ENCODE measurements at places on chromosomes 12 and 14.
A peak's percentile ranks its signal among the peaks of the same experiment; 100 is the strongest.

DNA sequence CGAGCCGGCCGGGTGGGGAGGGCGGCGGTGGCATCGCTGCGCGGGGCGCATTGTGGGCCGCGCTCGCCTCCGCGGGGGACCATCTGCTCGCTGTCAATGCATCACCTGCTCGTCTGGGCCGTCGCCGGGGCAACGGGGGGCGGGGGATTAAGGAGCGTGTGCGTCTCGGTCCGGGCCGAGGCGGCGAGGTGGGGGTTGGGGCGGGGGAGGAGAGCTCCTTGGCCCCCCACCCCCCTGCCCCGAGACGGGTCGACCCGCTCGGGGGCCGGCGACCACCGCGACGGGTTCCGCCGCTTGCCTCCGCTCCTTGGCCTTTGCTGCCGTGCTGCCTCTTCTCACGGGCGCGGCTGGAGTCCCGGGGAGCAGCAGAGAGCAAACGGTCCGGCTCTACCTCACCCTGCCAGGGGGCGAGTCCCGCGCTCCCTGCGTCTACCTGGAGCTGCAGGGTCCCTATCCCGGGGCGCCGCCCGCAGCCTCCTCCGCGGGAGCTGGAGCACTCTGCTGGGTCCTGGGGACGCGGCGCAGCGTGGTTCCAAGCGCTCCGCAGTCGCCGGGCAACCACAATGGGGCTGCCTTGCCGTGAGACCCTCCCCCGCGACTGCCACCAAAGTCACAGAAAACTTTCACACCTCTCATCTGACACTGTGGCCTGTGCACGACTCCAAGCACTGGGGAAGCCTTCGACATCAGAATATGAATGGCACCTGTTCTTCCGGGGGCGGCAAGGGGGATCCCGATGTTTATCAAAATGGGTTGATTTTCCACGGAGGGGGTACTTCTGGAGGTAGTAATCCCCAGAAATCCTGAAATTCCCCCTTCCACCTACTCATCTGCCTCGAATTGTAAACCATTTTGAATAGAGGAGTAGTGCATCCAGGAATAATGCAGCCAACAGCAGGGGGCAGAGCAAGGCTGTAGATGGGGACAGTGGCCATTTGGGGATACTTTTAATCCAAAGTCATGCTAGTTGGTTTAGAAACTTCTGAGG, at the start of gene C12orf42:
Gene C12orf42 (minus strand): TSS at position 500 of the 988 bp plus-strand sequence. CDS start 17,542 bp downstream, outside the sequence.
- no peak for DNase-seq

- no peak for DNase-seq
These were observed 8.6 kb upstream of the SLC41A2 start for GRCh38 chr12:104966677-104967076.

DNA sequence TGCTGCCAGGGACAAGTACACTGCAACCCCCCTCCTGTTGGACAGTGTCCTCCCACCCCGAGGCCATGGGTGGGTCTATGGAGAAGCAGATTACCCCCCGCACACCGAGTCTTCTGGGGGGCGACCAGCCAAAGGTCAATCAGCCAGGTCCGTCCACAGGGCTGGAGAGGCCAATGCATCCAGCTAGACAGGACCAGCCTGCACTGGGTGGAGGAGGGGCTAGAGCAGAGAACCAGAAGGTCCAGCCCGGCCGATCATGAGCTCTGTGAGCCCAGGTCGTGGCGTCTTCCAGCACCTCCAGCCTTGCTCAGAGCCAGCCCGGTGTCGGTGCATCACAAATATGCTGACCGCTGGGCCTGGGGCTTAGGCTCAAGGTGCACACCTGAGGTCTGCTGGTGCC, 8.2 kb upstream of the ADSS1 start:
- no peak for DNase-seq

DNA sequence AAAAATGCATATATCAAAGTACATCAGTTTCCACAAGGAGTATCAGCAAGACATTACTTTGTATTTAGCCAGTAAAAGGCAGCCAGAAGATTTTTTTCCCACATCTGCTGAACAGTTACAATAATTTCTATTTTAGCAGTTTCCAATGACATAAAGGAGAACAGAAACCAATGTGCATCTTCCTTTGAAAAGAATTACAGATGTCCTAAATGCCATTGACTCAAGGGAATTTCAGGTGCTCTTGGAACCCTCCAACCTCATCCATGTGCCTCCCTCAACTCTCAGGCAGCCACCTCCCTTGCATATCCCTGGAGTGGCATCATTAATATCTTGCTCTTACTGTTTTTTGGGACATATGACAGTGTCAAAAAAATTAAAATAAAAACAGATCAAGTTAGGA, 62.2 kb upstream of the ST8SIA1 start:
- no peak for DNase-seq

DNA sequence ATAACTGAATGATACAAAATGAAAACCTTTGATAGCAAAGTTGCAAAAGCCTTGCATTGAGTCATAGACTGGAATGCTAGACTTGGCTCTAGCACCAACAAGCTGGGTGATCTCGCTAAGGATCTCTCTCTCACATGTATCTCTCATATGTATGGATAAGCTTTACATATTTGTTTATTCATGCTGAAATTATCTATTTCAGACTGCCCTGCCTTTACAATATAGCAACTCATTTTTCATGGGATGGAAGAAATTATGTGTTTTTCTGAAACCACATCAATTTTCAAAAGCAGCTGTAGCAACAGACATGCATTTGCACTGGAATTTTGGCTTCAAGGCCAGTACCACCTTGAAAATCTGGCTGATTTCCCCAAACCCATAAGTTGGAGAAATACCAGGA, 11.4 kb downstream of the RERG start:
- no peak for DNase-seq

- DNase-seq, result no peak
These were observed 8.3 kb downstream of the TMTC2 start for GRCh38 chr12:82694970-82695369.

GRCh38 chr14:85536833-85537190, 6.9 kb downstream of the FLRT2 start:
- DNase-seq, result no peak

DNA sequence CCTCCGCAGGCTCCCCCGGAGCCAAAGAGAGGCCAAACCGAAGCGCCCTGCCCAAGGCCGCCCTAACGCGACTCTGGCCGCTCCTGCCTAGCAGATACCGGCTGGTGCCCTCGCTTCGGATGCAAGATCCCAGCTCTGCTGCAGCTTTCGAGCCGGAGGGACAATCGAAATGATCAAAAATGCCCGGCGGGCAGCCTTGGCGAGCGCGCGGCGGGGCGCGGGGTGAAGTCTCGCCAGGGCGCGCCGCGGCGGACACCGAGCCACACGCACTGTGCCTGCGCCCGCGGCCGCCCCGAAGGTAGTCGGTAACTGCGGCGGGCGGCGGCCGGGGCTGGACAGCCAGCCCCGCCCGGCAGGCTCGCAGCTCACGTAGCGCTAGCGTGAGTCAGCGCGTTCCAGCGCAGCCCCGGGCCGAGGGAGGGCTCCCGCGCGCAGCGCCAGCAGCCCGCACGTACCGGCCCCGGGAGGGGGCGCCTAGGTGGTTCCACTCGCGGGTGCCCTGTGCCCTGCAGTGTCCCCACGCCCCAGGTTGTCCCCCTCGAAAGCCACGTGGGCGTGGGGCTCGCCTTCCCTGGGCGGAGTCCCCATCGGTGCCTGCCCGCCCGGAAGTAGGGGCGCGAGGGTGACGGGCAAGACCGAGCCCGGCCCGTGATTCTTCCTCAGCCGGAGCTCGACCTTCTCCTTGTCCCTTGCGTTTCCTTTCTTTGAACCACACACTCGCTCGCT, 109.2 kb upstream of the EGLN3 start:
- peak; percentile 80 for DNase-seq

DNA sequence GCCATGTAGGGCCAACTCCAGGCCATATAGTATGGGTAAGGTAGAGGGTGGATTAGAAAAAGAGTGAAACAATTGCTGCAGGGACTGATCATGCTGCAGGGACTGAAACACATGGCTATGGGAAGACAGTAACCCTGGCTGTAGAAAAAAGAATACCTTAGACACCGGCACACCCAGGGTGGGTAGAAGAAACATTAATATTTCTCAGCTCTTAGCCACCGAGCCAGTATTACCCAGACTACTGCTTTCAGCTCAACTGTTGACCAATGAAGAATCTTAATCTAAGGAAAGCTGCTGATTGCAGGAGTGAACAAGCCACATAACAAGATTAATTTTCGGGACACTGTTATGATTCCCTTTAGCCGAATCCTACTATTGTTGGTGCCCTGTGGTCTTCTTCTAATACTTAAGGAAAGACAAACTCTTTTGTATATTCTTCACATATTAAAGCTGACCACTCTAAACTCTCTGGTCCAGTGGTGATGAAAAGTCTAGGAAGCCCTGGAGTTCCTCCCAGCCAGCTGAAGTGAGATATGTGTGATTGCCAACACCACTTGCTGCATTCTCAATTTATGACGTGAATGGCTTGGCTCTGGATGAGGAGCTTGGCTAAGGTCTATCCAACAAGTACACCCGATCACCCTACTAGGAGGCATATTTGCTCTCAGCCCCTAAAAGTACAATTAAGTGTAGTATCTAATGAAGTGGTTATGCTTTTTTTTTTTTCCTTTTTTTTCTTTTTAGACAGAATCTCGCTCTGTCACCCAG, 69.2 kb downstream of the NOVA1 start:
- no peak for DNase-seq

DNA sequence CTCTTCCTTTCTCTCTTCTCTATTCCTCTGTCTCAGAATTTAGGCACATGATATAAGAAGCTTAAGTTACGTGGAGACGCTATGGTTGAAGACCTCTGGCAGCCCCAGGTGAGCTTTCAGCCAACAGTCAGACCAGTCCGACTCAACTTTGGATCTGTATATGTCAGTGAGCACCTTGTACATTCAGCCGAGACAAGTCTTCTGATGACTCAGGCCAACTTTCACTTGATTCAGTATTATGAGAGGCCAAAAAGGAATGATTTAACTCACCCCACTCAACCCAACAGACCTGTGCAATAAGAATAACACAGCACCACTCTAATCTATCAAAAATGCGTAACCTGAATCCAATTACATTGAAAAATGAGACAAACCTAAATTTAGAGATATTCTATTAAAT, 47.5 kb upstream of the FOXG1 start:
- no peak for DNase-seq

DNA sequence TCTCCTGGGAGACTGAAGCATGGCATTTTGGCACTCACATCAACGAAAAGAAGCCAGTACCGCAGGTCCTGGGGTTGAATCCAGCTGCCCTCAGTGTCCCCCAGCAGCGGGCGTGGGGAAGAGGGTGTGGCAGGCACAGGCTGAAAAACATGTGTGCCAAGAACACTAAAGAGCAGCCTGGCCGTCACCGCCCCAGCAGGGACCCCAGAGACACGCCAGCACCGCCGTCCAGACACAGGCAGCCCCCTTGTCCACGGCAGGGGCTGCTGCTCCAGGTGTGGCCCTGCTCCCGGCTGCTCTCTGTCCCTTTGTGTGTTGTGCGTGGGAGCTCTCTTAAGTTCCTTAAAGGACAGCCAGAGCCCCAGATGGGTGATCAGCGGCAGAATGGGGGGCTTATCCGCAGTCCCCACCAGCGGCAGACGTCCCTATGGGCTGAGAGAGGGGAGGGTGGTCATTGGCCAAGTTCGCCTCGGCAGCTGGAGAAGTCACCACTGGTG, 556 bp downstream of the PHETA1 start:
- no peak for DNase-seq

- no peak for DNase-seq
These were observed 103.8 kb downstream of the DAD1 start for GRCh38 chr14:22485178-22485577.

- DNase-seq, result no peak
These were observed 64.2 kb downstream of the LLPH start for GRCh38 chr12:66066137-66066928.

GRCh38 chr14:60303745-60304144, 54.7 kb downstream of the PPM1A start:
- DNase-seq, result no peak

DNA sequence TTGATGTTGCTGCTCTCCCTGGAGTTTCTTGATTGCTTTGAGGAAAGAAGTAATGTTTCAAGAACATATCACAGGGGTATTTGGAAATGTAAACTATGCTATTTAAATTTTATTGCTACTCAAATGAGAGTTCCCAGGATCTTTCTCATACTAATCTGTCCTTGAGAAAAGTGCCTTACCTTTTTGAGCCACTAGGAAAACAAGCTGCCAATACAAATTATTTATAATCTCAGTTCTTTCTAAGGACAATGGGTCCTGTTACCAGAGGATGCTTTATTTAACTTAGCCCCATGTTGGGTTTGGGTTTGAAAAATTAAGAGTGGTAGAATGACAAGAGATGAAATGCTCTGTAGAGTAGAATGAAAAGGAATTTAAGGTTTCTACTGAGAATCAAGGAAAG, 258.2 kb upstream of the PRKD1 start:
- no peak for DNase-seq

GRCh38 chr14:52485350-52485960, 66.8 kb downstream of the TXNDC16 start:
- no peak for DNase-seq

DNA sequence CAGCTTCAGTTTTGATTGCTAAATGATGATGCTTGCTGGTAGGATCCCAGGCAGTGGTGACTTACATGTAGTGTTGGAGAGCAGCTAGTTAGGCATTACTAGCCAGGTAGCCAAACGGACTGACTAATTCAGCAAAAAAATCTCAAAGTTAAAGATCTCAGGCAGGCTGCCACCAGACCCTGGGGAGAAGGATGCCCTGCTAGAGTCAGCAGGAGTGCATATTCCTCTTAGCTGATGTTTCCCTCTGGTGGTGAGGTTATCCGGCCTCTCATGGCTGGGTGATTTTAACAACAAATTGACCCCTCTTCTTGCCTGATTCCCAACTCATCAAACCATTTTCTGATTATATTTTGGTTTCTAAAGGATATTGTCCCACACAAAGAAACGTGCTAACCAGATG, 2.8 kb downstream of the EFS start:
- DNase-seq, result no peak

DNA sequence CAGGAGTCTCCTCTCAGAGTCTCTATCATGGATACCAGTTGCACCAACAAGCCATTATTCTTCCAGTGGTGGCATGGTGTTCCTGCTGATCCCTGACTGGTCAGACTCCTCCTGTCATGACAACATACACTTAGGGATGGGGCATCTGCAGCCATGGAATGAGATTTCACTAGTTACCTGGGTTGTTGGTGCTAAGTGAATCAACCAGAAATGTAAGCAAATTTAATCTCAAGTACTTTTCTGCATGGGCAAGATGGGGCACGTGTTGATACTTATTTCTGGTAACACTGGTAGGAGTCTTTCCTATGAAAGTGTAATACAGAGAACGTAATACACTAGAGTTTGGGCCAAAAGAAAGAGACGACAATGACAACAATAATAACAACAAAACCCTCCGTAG, 211.5 kb upstream of the FOXN3 start:
- no peak for DNase-seq
